ENCODE measurements at places on chromosomes 4 and X.

DNA sequence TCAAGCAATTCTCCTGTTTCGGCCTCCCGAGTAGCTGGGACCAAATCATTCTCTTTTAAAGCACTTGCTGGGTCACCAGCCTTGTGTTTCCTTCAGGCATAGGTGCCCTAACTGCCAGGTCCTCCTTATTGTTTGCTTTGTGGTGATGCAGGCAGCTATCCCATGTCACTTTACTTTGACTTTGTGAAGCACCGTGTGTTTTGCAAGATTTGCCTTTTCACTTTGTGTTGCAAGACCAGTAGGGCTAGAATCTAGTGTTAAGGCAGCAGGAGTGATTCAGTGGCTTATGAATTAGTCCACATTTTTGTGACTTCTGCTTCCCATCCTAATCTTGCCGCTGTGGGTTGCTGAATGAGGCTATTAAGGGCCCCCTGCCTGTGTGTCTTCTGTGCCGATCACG is 20.2 kb downstream of the SYAP1 start:
- no peak for DNase-seq

DNA sequence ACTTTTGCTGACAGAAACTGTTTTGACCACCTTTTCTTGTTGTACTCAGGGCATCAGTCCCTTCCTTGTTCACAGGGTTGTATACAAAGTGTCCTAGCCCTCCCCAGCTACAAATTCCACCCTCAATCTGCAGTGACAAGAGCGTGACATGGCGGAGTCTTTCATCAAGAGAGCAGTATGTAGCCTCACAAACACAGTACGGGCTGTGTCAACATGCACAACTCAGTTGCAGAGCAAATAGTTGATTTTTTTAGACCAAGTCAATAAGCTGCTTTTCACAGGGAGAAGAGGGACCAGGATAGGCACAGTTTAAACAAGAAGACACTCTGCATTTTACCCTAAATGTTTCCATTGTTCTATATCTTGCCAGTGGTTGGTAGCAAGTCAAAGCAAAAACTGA is 8.6 kb upstream of the HS6ST2 start:
- DNase-seq = no peak

GRCh38 chr4:87219632-87220093 is 755 bp downstream of the KLHL8 start:
- no peak for DNase-seq

- no peak for DNase-seq
Measured at GRCh38 chrX:119516157-119516702, 48.0 kb downstream of the SLC25A5 start.

GRCh38 chr4:89681219-89681618 is 155.7 kb downstream of the SNCA start:
- DNase-seq = no peak

DNA sequence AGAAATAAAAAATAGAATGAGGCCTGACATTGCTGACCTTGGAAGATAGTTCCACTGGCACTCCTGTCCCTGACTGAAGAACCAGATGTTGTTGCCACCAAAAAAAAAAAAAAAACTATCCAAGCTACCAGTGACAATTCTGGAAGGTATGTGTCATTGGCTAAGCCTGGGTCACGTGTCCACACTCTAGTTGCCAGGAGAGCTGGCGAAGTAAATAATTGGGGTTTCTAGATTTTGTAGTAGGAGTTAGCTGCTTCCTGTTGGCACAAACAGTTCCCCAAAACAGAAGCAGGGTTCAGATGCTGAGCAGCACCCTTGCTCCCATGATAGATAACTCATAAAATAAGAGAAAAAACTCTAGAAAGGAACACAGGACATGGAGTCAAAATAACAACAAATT is 20.5 kb downstream of the MND1 start:
- no peak for DNase-seq

GRCh38 chr4:73603271-73603710 is 16.9 kb downstream of the RASSF6 start:
- no peak for DNase-seq

DNA sequence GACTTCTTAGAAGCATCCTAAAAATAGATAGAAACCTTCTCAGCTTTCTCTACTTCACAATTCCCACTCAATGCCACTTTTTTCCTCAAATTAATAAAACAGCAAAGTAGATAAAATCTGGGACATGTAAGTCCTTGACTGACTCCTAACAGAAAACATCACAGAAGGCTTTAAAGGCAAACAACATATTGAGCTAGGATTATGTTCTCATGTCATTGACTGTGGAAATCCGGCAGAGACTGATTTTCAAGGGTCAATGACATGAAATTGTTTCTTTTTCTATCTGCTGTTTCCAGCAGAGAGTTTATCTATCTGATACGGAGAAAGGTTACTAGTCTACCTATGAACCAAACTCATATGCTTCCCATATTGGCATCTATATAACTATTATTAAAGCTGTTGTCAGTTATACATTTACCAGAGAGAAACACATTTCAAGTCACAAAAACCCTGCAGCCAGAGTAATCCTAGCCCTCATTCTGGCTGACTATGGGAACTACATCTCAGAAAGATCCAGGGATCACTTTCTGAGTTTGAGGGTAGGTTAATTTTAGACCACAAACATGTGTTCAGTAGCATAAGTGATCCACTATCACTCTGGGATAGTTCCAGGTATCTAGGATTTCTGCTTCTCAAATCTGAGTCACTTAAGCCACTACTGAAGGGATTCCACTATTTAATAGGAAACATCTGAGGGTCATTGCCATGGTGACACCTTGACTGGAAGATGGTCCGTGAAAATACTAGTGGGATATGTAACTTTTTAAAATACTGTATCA is 147.6 kb downstream of the PPP3CA start:
- DNase-seq = no peak

DNA sequence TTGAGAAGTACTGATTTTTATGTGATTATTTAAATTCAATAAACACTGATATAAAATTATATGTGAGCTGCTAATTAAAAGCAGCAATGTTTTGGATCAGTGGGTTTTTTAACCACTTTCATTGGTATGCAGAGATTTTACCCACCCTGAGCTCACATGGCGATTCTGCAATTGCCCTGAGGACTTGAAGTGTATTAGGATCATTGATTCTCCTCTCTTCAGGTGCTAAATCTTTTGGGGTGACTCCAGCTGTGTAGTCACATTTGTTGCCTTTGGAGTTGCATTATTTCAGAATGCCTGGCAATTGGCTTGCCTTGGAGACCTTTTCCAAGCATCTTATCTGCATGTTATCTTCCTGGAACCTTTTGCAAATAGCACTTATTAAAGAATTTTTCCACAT is 51.3 kb downstream of the UGT8 start:
- DNase-seq = no peak

GRCh38 chr4:51907006-51907669 is 64.2 kb downstream of the DCUN1D4 start:
- no peak for DNase-seq

GRCh38 chr4:3515646-3516045 is 16.6 kb downstream of the LRPAP1 start:
- DNase-seq = no peak

- DNase-seq = no peak
Measured at GRCh38 chr4:181431006-181431405, 812.2 kb upstream of the TENM3 start.

- no peak for DNase-seq
Measured at GRCh38 chrX:48711929-48712505, 15.5 kb downstream of the SUV39H1 start.

DNA sequence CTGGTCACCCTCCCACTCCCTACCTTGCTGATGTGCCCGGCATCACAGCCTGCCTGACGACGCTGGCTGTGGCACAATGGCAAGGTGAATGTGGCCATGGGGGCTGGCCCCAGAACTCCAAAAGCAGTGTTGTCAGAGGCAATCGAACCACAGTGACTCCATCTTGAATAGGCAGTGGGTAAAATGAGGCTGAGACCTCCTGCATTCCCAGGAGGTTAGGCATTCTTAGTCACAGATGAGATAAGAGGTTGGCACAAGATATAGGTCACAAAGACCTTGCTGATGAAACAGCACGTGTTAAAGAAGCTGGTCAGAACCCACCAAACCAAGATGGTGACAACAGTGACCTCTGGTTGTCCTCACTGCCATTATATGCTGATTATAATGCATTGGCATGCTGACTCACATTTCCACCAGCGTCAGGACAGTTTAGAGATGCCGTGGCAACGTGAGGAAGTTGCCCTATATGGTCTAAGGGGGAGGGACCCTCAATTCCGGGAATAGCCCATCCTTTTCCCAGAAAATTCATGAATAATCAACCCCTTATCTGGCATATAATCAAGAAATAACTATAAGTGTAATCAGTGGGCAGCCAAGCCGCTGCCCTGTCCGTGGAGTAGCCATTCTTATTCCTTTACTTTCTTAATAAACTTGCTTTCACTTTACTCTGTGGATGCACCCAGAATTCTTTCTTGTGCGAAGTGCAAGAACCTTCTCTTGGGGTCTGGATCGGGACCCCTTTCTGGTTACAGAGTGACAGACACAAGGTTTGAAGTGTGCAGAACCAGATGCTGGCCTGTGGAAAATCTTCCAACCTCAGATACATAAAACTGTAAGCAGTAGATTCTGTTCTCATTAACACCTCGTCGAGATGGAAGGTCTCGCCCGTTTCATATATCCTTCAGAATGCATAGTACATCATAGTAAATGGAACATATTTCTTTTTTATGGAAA is 26.8 kb upstream of the CLDN24 start:
- DNase-seq = no peak

GRCh38 chrX:48831909-48832291 is 3.5 kb downstream of the PCSK1N start:
- DNase-seq = no peak

DNA sequence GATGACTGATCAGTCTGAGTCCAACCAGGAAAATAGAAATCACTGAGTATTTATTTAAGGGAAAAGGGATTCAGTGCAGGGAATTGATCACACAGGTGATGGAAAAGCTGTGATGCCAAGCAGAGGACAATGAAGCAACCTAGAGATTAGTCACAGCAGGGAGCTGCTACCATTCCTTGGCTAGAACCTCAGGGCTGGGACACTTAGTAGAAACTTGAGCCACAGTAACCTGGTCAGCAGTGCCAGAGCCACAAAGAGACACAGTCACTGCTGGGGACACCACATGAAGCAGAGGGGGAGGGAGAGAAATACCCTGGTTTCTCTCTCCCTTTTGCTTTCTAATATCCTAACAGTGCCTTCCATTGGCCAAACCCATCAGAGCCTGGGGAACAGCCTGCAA is 38.7 kb downstream of the RTL9 start:
- DNase-seq = no peak

DNA sequence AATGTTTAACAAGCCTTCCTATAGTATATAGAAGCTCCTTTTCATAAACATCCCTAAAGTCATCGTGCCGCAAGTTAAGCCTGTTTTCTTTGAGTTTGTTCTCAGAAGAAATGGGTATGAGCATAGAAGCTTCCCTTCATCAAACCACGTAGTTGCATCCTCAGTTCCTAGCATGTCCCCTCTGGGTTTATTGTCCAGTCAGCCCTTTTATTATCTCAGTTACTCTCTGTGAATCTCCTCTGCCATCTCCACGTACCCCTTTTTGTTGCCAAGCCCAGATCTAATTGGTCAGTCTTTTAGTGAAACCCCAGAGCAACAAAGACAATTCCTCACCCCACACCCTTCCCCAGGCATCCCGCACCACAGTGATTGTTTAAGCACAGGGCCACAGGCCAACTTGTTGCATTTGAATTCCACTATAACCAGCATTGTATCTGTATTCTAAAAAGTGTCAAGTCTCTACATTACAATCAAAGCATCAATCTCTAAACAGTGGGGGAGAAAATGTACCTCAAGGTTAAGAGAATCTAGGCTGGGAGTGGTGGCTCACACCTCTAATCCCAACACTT is 12.4 kb upstream of the TRIM2 start:
- no peak for DNase-seq

DNA sequence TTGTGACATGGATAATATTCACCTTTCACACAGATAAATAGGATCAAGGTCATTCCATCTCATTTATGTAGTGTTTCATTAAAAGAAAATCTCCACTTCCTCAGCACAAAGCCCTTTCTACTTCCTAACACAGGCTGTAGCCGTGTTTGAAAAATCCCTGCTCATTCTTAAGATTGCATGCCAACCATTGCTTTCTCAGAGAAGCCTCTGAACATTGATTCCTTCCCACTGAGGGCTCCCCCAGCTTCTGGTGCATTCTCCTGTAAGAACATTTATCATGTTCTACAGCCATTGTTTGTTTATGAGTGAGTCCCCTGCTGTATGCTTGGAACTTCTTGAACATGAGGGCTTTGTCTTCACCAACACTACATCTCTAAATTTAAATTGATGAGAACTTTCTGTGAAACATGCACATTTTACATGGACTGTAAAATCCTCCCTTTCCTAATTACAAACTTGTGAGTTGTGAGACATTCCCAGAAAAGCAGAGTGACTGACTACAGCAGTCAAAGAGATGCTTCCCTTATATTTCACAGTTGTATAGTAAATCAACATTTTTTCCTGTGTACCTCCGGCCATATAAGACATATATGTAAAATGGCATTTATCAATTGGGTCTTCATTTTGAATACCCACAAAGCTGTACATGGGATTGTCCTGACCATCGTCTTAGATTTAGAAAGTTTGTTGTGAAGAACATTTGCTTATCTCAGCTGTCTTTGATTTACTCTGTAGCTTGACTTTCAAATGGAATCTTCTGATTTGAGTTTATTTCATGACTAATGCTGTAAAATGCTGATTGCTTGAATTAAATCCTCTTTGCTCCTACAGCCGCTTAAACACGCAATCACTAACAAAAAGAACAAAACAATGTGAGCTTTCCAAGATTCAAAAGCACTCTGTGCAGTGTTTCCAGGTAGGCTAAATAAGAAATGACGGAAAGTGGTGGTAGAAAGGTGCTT is 600.5 kb upstream of the SLIT2 start:
- DNase-seq = no peak

DNA sequence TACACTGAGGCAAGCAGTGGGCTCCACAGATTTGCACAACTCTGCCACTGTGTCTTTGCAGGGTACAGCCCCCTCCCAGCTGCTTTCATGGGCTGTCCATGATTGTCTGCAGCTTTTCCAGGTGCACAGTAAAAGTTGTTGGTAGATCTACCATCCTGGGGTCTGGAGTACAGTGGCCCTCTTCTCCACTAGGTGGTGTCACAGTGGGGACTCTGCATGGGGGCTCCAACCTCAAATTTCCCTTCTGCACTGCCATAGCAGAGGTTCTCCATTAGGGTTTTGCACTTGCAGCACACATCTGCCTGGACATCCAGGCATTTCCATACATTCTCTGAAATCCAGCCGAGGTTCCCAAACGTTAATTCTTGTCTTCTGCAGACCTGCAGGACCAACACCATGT is 1002.3 kb downstream of the FAM133A start:
- no peak for DNase-seq

Data from cortex of kidney (tissue), 1 donor.